ENCODE measurements at places on chromosomes 5 and 9.

- DNase-seq: no peak
These were observed 21.8 kb upstream of the ADCY2 start for GRCh38 chr5:7374186-7374585.

DNA sequence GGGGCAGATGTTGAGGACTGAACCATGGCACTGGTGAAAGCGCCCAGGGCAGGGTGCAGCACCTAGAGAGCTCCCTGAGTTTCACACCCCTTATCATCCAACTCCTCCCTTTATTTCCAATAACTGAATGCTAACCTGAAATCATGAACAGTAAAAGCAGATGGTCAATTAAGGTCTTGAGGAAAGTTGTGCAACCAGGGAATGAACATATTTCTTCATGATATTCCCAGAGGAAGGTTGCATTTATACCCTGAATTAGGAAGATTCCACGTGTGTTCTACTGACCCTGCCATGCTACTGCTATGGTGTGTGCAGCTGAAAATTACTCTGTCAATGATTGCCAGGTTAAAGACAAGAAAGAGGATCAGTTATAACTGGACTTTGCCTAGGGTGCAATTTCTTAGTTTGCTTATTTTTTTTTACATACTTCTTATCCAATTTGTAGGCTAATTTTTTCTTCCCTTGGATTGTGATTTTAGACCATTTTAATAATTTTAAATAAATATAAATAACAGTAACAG is 319.8 kb downstream of the SEMA5A start:
- DNase-seq: no peak

GRCh38 chr5:124071039-124071438 is 559.1 kb downstream of the CSNK1G3 start:
- DNase-seq: no peak

- peak; percentile 42 for DNase-seq
These were observed 410.1 kb upstream of the SMARCA2 start for GRCh38 chr9:1604942-1605560.

- DNase-seq: peak; percentile 73
These were observed 67.2 kb upstream of the STC2 start for GRCh38 chr5:173395257-173395932.

- DNase-seq: no peak
These were observed 4.4 kb downstream of the MUSK start for GRCh38 chr9:110672873-110673510.

GRCh38 chr9:567128-567746 is 274.3 kb upstream of the DMRT1 start:
- no peak for DNase-seq

GRCh38 chr5:83988293-83988685 is 267.6 kb upstream of the HAPLN1 start:
- DNase-seq: no peak

- peak; percentile 31 for DNase-seq
These were observed 6.1 kb upstream of the ZNF79 start for GRCh38 chr9:127418037-127418471.

DNA sequence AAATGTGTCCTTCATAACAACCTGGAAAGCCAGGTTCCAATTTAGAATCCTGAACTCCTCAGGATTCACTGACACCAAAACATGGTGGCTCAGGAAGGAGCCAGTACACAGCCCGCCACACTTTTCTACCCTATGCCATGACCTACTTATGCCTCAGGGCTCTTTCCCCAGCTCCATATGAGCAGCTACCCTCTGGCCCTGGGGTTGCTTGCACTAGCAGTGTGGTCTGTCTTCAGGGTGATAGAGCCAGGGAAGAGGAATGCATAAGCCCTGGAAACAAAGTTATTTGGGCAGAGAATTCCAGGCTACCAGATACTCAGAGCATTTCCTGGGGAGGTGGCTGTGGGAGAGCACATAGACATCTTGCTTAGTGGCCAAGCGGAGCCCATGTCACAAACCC is 15.0 kb upstream of the ECM2 start:
- DNase-seq: no peak

DNA sequence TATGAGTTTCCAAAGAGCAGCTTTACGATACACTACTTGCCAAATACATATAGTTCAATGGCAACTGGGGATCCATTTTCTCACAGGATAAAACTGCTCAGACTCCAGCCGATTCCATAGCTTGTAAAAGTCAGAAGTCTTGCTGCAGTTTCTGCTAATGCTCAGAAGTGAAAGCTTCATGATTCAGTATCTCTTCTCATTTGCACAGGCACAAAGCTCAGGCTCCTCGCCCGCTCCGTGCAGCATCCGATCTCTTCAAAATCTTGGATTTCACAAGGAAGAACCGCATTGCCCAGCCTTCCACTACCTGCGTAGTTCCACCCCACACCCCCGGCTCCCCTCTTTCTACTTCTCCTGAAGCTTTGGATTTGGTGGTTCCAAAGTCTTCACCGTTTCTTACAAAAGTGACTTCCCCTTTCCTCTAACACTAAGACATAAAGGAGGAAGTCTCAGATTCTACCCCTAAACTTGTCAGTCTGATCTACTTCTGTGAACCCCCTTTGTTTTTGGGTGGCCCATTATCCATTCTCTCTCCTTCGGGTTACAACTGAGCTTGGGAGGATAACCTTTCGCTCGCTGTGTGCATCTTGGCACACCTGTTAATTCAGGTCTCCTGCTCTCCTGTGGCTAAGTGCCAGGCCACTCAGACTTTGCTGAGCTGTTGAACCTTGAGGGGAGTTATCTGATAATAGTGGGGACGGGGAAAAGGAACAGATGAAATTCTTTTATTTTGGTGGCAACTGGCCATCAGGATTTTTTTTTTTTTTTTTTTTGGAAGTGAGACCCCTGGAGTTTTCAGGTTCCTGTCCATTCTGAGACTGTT is 194.1 kb downstream of the GNA14 start:
- no peak for DNase-seq

DNA sequence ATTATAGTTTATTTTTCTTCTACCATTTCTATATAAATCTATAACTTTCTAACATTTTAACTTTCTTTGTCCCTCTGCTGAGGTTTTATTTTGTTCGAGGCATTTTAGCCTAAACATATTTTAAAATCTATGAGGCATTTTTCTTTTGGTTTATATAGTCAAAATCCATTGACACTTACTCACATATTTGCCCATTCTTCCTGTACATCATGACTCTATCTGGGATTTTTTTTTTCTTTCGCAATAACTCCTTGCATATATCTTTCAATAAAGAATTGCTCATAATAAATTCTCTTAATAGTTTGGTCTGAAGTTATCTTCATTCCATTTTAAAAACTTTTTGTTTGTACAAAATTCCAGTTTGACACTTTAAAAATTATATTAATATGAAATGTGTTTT is 632.3 kb downstream of the TLE4 start:
- DNase-seq: no peak

DNA sequence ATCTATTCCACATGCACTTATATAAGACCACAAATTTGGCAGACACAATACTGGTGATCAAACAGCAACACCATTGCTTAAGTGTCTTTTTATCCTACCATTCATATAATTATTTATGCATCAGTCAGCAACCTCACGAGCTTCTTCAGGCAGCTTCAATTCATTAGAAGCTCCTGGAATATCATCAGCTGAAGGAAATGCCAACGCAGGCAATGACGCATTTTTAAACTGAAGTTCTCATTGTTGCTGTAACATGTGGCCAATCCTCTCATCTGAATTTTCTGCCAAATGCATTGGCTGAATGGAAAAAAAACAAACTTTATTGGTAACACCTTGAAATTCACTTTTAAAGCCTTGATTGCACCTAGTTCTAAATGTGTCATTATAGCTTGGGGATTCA is 376.4 kb upstream of the RGMB start:
- no peak for DNase-seq

DNA sequence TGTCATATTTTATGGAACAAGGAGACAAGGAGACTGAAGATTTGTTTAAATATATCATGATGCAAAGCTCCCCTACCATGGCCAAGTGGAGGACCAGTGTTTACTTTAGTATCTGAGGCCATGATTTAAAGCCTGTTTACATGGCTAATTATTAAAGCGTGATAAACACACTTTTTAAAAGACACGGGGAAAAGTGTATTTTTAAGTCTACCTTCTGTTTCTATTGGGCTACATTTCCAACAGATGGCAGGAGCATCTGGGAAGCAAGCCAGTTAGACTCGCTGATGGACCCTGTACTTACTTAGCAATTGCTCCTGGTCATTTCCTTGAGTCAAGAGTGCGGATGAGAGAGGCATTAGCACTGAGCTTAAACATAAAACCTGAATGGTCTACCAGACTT is 480.3 kb upstream of the SEMA6A start:
- DNase-seq: peak; percentile 30

- DNase-seq: no peak
These were observed 516.1 kb downstream of the EFNA5 start for GRCh38 chr5:107154593-107154992.

- no peak for DNase-seq
These were observed 222.6 kb downstream of the NPR3 start for GRCh38 chr5:32933692-32934091.

DNA sequence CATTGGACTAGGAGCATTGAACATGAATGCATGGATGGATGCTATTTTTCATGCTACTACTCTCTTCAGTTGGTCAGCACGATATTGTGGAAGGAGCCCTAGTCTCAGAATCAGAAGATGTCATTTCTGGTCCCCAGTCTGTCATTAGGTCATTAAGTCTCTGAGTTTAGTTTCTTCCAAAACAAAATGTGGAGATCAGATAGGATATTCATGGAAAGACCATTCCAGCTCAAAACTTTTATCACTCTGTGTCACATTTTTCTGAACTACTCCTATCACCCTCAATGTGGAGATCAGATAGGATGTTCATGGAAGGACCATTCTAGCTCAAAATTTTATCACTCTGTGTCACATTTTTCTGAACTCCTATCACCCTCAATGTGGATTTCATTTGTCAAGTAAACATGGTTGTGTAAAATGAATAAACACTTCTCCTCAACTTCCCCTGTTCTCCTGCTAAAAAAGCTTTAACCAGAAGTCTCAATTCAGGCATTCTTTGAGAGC is 296.8 kb downstream of the MRPS30 start:
- no peak for DNase-seq

DNA sequence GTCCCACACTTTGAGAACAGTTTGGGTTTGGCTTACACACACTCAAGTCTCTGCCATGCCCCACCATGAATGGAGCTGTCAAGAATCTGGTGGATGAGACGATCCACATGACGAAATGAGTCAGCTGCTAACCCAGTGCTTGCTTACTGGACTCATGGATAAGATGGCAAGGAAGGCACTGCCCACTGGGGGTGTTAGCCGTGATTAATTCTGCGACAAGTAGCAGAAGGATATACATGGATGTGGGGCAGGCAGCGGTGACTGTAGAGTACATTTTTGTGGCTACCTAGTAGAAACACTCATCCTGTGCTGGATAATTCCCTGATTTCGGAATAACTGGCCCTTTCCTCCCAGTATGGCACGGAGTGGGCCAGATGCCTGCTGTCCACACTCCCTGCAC is 77.5 kb downstream of the SPATA31C2 start:
- DNase-seq: peak; percentile 29

DNA sequence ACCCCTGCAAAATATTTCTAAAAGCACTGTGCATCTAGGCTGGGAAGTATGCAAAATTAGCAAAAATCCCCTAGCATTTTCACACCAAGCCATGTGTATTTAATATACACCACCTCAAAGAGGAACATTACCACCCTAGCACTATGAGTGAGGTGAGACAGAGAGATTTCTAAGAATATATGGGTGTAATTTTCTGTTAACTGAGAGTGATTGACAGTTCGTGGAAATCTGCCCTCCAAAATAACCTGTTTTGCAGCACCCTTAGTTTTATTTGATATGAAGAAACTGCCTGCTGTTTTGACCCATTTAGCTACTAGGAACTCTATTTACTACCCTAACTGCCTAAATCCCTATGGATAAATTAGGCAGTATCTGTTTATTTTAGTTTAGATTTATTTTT is 64.2 kb upstream of the CDKN2B start:
- no peak for DNase-seq

GRCh38 chr5:54440456-54440893 is 15.0 kb upstream of the HSPB3 start:
- DNase-seq: no peak

GRCh38 chr9:20315677-20316076 is 306.6 kb downstream of the MLLT3 start:
- peak; percentile 14 for DNase-seq

- DNase-seq: no peak
These were observed 17.0 kb upstream of the CMBL start for GRCh38 chr5:10324518-10325370.

DNA sequence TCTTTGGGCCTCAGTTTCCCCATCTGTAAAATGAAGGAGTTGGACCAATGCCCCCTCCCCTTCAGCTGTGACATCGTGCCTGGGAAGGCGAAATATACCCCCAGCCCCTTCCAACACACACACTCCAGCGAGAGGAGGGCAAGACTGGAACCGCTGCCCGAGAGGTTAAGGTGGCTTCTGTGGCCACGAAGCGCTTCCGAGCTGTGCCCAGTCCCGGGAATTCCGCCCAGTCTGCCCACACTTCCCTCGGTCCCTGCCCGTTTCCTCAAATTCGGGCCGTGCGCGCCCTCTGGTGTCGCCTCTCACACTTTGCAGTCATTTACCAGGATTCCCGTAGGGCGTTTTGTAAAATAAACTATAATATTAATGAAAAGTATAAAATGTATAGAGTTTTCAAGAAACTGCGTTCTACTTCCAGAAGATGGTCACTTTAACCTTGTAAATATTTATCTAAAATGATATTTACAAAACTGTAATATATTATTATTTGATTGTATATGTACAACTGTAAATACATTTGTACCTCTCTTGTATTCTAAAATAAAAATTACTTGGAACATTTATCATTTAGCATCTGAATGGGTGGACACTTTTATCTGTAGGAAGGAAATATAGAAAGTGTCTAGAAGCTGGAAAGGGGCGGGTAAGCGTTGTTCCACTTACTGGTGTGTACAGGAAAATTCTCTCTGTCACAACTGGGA is 11.0 kb upstream of the EXOSC2 start:
- peak; percentile 86 for DNase-seq

DNA sequence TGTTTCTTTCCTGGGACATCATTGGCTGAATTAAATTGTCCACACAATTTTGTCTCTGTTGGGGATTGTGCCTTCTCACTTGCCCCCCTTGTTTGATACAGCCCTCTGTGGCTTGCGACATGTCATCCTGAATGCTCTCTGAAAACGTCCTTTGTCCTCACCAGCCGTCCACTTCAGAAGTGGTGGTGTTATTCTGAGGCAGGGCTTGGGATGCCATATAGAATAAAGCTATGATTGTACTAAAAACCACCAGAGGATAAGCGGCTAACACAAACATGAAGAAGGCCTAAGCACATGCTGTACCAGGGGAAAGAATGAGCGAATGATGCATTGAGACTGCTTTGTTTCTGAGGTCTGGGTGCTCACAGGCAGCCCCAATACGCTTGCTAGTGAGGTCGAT is 3.5 kb upstream of the SNX30 start:
- DNase-seq: no peak

GRCh38 chr9:88583901-88584596 is 49.1 kb downstream of the NXNL2 start:
- DNase-seq: no peak

DNA sequence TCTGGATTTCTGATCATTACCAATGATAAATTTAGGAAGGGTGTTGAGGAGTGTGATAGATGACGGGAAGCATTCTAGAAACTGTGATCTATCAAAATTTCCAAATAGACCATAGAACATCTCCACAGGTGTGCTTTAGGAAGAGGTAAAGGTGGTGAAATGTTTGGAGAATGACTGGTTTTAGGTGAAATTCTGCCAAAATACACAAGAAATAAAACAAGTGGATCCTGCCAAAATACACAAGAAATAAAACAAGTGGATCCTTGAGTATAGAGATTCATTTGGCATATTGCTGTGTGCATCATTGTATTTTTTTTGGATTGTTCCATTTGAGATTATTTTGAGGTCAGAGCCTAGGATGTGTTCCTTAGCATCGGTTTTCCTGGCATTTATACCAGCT is 88.3 kb upstream of the CTNND2 start:
- no peak for DNase-seq

GRCh38 chr9:120868339-120868675 is 8.7 kb downstream of the PHF19 start:
- DNase-seq: no peak
